ENCODE measurements at places on chromosomes 4 and X.

DNA sequence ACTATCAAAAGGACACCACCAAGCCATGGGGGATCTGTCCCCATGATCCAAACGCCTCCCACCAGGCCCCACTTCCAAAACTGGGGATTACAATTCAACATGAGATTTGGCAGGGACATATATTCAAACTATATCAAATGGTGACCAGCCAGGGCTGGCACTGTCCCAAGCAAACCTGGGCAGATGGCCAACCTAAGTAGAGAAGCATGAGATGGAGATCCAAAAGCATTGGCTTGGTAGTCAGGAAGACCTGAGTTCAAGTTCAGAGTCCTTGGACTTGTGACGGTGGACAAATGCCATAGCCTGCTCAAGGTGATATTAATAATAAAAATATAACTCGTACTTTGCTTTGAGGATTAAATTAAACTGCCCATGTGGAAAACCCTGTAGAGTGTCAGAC, 79.2 kb upstream of the HS3ST1 start:
- no peak for DNase-seq

DNA sequence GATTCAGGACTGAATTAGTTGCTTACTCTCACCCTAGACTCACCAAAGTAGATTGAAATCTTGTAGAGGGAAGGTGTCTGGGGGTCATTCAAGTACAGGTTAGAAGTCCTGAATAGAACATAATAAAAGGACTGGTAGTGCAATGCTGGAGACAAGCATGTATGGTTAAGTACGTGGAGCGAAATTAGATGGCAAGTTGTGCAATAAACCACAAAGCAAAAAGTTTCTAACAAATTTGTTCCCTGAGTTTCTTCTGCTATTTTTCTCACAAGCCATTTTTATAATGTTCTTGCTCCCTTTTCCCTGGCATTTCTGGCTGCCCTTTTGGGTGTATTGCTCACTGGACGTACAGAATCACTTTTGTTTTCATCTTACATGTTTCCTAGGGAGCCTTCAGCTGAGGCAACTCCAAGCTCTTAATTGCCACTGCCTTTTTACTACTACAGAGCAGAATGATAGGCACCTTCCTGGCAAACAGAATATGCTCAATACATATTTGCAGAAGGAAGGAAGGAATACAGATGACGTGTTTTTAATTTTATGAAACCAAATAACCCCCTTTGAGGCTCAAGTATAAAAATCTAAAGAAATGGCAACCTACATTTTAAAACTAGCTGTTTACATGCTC, 23.4 kb downstream of the LANCL3 start:
- DNase-seq = no peak

DNA sequence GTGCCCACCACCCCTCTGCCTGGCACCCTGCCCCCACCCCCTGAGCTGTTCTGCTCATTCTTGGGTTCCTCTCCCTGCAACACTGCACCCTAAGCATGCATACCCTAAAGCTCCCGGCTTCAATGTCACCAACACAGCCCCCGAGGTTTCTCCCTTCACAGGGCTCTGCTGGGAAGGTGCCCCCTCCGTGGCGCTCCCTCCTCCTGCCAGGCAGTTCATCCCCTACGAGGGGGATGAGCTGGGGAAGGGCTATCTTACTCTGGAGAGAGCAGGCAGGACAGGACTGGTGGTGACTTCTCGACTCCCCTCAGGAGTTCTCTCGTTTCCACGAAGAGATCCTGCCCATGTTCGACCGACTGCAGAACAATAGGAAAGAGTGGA, 6.5 kb downstream of the ATP5ME start:
- no peak for DNase-seq

DNA sequence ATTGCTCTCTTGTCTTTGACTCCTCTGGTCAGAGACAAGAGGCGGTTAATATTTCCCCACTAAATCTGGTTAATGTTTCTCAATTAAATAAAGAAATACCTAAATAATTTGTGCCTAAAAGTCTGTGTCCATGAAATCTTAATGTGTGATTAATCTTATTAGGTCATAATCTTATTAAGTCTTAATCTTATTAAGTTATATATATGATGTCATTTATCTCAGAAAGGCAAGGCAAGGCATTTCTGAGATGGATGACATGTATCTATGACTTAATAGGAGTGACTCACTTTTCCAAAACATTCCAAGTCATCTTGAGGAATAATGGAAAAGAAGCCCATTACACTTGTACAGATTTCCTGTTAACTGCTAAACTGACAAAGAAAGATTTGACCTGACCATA, 74.7 kb downstream of the TRAM1L1 start:
- DNase-seq = no peak
